ENCODE measurements at places on chromosomes 11 and 22.

- no peak for DNase-seq
Measured at GRCh38 chr22:33332538-33332937, 274.4 kb upstream of the SYN3 start.

- no peak for DNase-seq
Measured at GRCh38 chr22:27632451-27633295, 168.9 kb downstream of the MN1 start.

DNA sequence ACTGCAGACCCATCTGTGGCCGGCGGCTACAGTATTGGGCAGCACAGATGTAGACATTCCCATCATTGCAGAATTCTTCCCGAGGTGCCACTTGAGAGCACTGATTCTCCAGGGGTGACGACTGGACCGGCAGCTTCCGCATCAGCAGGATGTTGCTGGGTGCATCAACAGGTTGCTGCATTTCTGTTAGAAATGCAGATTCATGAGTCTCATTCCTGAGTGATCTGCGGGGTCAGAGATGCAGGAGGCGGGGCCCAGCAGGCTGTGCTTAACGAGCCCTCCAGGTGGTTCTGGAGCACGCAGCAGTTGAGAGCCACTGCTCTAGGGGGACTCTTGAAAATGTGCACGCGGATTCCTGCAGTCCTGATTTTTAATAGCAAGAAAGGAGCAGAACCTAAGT, 321.8 kb downstream of the TBC1D22A start:
- DNase-seq, result no peak

GRCh38 chr11:134231958-134232659, 7.6 kb downstream of the VPS26B start:
- no peak for DNase-seq

DNA sequence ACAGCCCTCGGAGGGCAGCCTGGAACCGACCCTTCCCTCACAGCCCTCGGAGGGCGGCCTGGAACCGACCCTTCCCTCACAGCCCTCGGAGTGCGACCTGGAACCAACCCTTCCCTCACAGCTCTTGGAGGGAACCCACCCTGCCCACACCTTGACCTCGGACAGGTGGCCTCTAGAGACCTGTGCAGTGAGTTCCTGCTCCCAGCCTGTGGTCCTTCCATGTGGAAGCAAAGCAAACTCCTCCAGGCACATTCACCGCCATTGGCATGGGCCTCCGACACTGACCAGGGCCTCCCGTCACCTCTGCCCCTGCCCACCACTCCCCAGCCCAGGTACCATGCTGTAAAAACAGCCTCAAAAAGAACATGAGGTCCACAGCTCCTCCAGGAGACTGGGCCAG, 272.1 kb downstream of the BRD1 start:
- DNase-seq, result no peak

- no peak for DNase-seq
Measured at GRCh38 chr11:66570079-66570849, 1.9 kb upstream of the CTSF start.

DNA sequence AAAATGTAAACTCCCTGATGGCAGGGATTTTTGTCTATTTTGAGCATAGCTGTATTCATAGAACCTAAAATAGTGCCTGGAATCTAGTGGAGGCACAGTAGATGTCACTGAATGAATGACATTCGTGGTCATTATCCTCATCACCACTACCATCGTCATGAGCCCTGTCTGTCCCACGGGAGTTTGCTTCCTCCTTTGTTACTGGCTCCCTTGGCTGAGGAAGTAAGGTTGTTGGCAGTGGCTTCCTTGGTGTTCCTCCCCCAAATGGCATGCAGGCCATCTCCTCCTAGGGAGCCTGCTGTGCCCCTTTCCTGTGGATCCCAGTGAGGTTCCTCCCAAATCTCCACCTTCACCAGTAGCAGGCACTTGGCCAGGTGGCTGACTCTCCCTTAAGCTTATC, 183.0 kb downstream of the CEP164 start:
- no peak for DNase-seq

DNA sequence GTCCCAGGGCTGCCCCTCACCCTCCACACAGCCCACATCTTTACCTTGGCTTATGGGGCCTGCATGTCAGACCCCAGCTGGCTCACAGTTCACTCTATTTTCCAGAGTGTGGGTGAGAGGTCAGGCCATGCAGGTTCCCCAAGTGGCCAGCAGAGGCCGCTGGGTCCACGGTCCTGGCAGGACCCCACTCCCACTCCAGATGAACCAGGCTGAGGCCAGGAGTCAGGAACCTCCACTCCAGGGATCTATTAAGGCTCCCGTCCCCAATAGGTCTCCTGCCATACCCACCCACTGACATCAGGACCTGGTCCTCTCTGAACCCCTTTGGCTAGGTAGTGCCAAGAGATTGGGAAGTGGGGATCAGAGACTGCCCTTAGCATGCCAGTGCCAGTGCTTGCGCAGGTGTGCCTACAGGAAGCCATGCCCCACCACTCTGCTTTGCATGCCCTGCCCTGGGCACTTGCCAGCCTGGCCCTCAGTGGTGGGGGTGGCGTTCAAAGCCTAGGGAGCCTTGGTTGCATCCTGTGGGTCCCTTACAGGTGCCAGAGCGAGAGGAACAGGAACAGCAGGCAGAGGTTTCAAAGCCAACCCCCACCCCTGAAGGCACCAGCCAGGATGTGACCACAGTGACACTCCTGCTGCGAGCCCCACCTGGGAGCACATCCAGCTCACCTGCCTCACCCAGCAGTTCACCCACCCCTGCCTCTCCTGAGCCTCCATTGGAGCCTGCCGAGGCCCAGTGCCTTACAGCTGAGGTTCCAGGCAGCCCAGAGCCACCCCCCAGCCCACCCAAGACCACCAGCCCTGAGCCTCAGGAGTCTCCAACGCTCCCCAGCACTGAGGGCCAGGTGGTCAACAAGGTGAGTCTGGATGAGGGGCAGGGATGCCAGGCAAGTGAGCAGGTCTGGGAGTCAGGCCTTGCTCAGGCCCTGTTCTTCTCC, 8.3 kb downstream of the SMTN start:
- DNase-seq, result peak; percentile 31

DNA sequence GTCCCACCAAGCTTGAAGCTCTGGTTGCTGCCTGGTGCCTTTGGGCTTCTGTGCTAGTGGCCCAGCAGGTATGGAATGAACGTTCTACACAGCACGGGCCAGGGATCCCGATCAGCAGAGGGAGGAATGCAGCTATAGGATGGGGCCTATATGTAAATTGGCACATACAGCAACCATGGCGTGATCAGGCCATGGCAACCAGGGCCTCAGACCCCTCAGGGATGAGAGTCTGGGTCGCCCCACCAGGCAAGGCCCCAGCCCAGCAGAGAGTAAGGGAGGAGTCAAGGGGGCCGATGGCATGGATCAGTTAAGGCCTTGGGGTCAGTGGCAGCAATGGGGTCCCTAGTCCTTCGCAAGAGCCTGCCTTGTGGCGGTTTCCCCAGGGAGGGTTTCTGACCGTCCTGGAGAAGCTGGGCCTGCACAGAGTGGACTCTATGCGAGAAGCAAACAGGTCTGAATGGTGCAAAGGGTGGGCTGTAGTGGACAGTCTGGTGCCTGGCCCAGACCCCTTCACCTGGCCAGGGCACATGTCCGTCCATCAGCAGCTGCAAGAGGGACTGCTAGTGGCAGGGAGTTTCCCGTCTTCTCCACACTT, 98.6 kb downstream of the RPS6KA4 start:
- DNase-seq, result no peak

DNA sequence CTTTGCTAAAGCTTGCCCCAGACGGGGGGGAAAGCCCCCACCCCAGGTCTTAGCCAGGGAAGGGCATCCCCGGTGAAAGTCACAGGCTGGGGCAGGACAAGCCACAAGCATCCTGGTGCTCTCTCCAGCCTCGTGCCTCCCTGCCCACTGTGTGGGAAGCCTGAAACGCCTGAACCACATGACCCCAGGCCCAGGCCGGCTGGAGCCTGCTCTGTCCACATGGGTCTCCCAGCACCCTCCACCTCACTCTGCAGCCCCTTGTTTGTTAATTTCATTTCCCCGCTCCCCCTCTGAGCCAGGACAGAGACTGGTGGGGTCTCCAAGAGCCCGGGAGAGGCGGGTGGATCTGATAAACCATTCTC, 58.3 kb upstream of the TCF20 start:
- no peak for DNase-seq

- no peak for DNase-seq
Measured at GRCh38 chr11:30313580-30313979, 9.3 kb upstream of the ARL14EP start.

DNA sequence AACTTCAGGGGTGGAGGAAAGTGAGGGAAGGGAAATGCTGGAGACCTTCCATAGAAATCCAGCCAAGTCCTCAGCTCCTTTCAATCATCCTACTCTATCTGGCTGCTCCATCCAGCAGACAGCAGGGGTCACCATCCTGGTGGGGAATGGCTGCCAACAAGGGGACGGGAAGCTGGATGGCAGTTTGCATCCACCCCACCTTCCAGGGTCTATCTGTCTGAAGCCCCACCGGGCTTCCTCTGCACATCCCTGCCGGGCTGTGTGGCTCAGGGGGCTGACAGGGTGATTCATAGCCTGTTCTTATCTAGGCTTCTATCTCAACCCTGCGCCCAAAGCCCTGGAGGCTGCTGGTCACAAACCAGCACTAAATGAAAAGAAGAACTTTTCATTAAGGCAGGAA, 1.1 kb downstream of the SYTL2 start:
- no peak for DNase-seq

- DNase-seq, result no peak
Measured at GRCh38 chr11:134557571-134558257, 145.7 kb upstream of the B3GAT1 start.

DNA sequence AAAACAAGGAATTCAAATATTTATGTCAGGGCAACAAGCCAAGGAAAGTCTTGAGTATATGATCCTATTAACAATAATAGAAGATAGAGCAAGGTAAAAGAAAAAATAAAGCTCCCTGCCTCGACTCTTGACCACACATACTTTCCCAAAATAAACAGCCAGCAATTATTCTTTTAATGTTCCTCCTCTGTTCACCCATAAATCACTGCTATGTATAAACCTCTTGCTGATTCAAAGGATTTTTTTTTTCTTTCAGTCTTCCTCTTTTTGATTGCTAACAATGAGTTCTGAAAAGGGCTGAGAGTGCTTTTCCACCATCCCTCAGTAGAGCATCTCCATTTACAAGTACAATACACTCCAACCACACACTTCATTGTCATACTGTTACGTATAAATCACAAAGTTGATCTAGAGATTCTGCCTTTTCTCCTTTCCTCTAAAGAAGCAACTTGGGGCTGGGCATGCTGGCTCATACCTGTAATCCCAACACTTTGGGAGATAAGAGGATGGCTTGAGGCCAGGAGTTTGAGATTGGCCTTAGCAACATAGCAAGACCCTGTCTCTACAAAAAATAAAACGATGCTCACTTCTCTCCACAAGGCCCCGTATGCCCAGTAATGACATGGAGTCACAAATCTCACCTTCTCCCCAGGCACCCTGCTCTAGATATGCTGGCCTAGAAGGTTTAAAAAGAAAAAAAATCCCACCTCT, 24.0 kb downstream of the RAB30 start:
- DNase-seq, result no peak

- peak; percentile 52 for DNase-seq
Measured at GRCh38 chr22:49929211-49929979, 11.0 kb downstream of the CRELD2 start.

DNA sequence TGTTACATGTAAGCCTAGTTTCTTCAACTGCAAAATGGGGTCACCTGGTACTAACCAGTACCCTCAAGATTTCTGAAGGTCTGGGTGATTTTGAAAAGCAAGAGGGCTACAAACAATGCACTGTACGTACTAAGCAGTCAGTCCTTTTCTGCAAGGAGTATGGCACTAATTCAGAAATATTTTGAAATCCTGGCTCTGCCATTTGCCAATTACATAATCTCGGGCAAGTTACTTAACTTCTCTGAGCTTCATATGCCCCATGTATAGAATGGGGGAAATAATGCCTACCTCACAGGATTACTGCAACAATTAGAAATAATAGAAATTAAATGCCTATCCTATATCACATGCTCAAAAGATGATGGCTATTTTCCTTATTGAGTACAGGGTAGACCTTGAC, 60.7 kb upstream of the CCDC89 start:
- DNase-seq, result no peak

- no peak for DNase-seq
Measured at GRCh38 chr11:95585752-95586077, 203.9 kb downstream of the FAM76B start.

GRCh38 chr11:100681064-100681502, 6.0 kb upstream of the ARHGAP42 start:
- DNase-seq, result no peak

All from naive thymus-derived CD8-positive, alpha-beta T cell (primary cell).